CD4-positive, alpha-beta memory T cell (primary cell): ENCODE measurements at places on chromosomes 5 and 9. TPM values are rescaled to one million over a fixed set of nuclear protein-coding genes. Genes with fewer than 3 reads are reported as not detected.

The IFNA2 gene
- total RNA-seq, result not detected

The DAB2 gene
- total RNA-seq, result 2.3 TPM

The KIF12 gene
- not detected for total RNA-seq

- no peak overlapping the region for H3K27ac ChIP-seq
- no peaks in the 10 kb centered on the region for H3K4me1 ChIP-seq
- H3K4me3 ChIP-seq, result no peak overlapping the region
- H3K27me3 ChIP-seq, result no peaks in the 10 kb centered on the region
Observed at GRCh38 chr5:76941000-76941399, 11.8 kb upstream of the CRHBP start.

- no peak overlapping the region for H3K4me3 ChIP-seq
- H3K27me3 ChIP-seq, result no peaks in the 10 kb centered on the region
- no peak for DNase-seq
Observed at GRCh38 chr9:1591310-1591709, 423.8 kb upstream of the SMARCA2 start.

DNA sequence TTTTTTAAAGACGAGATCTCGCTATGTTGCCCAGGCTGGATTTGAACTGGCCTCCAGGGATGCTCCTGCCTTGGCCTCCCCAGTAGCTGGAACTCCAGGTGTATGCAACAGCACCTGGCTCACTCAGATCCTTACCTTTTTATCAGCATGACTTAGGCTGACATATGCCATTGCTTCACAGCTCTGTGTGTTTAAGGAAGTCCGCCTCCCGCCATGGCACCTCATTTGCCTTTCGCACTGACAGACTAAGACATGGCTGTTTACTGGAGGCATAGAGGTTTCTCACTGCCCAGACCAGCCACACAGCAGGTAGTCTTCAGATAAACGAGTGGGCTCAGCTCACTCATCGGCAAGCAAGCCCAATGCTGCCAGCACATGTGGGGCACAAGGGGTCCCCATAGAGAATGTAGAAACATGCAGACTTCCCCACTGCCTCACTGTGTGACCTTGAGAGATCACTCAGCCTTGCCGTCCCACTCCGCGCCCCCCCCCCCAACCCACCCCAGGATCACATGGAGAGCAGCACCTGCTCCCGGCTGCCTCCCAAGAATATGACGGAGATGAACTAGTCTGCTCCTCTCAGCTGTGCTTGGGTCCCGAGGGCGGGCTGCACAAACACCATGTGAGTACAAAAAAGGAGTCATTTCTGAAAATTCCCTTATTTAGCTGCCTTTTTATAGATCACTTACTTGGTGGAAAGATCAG, 62.8 kb downstream of the DCP2 start:
- no peak overlapping the region for H3K27ac ChIP-seq
- H3K36me3 ChIP-seq, result no peaks in the 10 kb centered on the region
- no peak overlapping the region for H3K4me3 ChIP-seq
- DNase-seq, result no peak
- no peaks in the 10 kb centered on the region for H3K27me3 ChIP-seq
- H3K4me1 ChIP-seq, result no peaks in the 10 kb centered on the region

- H3K27ac ChIP-seq, result no peak overlapping the region
- no peak for DNase-seq
- no peaks in the 10 kb centered on the region for H3K27me3 ChIP-seq
- H3K36me3 ChIP-seq, result no peaks in the 10 kb centered on the region
- H3K4me3 ChIP-seq, result no peak overlapping the region
- no peaks in the 10 kb centered on the region for H3K4me1 ChIP-seq
Observed at GRCh38 chr5:37889612-37890317, 49.9 kb upstream of the GDNF start.
